ENCODE measurements at places on chromosomes 13 and 19.

DNA sequence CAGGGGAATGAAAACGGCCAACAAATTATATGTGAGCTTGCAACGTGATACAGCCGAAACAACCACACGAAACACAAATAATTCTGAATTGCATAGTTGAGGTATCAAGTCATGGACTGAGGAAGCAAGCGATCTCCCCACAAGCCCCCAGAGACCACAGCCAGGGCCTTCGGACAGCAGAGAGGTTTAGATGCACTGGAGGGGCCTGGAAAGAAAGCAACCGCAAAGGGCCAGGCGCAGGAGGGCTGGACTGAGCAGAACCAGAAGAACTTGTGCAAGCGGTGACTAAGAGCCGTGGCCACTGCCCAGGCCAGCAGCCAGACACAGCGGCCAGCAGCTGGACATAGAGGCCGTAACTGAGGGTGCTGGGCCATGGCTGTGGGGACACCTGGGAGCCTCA is 131.4 kb downstream of the TNFRSF19 start:
- DNase-seq = no peak
- H3K4me1 ChIP-seq = peaks cover 2% of the 10 kb centered on the region
- peaks cover 47% of the 10 kb centered on the region for H3K27me3 ChIP-seq
- no peak overlapping the region for H3K4me3 ChIP-seq

GRCh38 chr13:110925023-110925612 is 10.2 kb upstream of the ANKRD10 start:
- peak; percentile 74 for DNase-seq
- no peaks in the 10 kb centered on the region for H3K36me3 ChIP-seq
- H3K4me3 ChIP-seq = no peak overlapping the region
- H3K27me3 ChIP-seq = peaks cover 11% of the 10 kb centered on the region
- H3K27ac ChIP-seq = no peak overlapping the region

GRCh38 chr13:61246351-61246750 is 169.3 kb downstream of the PCDH20 start:
- H3K4me1 ChIP-seq = no peaks in the 10 kb centered on the region
- H3K36me3 ChIP-seq = no peaks in the 10 kb centered on the region
- DNase-seq = no peak
- no peak overlapping the region for H3K4me3 ChIP-seq
- H3K27ac ChIP-seq = no peak overlapping the region

DNA sequence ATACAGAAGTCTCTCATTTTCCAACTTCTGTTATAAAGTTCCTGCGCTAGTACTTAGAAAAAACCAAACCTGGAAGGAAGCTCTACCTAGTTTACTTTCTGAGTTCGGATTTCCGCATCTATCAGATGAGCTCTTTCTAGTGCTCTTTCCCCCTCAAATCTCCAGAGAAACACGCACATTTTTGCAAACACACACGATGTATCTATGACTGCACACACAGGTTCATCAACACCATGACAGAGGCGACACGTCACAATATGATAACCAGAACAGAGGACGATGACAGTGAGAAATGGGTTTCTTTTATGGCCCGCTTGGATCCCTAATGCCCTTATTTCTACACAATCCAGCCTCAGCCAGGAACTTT is 629 bp upstream of the LRRC63 start:
- no peak overlapping the region for H3K27ac ChIP-seq
- no peaks in the 10 kb centered on the region for H3K36me3 ChIP-seq
- no peak for DNase-seq
- H3K27me3 ChIP-seq = peaks cover 21% of the 10 kb centered on the region

DNA sequence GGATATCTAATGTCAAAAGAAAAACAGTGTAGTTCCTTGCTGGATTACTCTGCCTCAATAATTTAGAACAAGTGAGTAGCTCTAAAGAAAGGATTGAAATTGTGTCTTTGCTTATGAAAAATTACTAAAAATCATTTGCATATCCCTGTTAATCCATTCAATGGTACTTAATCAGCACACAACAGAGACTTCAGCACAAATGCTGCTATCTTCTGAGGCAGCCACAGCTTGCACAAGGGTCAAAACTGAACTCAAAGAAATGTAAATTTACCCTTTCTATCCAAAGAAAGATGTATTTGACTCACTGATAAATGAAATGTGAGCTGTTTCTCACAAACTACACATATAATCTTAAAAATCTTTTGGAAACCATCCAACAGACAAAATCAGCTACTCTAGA is 116.2 kb downstream of the LHFPL6 start:
- no peaks in the 10 kb centered on the region for H3K27me3 ChIP-seq
- peaks cover 19% of the 10 kb centered on the region for H3K4me1 ChIP-seq
- no peak for DNase-seq
- no peak overlapping the region for H3K27ac ChIP-seq

DNA sequence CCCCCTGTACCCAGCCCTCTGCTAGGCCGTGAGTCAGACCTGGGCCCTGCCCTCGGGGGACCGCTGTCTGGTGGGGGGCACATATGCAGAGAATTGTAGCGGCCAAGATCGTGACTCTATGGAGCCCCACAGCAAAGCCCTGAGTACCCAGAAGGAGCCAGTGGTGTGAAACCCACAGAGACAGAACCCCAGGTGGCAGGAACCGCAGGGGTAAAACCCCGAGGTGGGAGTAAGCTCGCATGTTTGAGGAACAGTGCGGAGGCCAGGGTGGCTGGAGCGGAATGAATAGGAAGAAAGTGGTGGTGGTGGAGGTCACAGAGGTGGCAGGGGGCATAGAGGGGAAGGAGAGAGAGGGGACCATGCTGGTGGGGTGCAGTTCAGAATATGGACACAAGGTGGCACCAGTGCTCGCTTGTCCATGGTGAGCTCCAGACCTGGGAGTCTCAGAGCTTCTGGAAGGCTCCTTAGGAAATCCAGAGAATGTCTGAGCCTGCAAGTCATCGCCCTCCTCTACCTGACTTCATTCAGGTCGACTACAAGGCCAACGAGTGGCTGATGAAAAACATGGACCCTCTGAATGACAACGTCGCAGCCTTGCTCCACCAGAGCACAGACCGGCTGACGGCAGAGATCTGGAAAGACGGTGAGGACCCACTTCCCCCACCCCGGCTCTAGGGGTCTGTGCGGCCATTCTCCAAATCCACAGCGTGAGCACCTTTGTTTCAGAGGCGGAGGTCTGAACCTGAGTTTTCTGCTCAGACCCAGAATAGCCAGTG is 48.9 kb downstream of the MYH14 start:
- H3K27me3 ChIP-seq = no peaks in the 10 kb centered on the region
- peak; percentile 90 for DNase-seq
- H3K4me1 ChIP-seq = no peaks in the 10 kb centered on the region
- H3K27ac ChIP-seq = no peak overlapping the region
- no peak overlapping the region for H3K4me3 ChIP-seq
- no peaks in the 10 kb centered on the region for H3K36me3 ChIP-seq

DNA sequence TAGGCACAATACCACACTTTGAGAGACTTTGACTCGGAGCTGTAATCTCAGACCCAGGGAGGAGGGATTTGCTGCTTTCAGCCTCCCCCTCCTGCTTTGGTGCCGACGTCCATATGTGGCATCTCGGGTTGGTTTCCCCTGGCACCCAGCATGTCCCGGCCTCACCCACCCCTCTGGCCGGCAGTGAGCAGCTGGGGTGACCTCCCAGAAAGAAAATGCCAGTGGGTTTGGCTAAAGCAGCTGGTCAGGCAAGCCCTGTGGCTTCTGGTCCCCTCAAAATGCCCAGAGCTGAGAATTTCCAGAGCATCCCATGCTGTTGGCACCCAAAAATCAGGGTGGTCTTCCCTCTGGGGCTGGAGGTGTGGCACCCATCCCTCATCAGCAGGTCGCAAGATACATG is 34.1 kb downstream of the INSR start:
- no peaks in the 10 kb centered on the region for H3K4me1 ChIP-seq
- no peaks in the 10 kb centered on the region for H3K36me3 ChIP-seq
- no peaks in the 10 kb centered on the region for H3K27me3 ChIP-seq
- H3K27ac ChIP-seq = no peak overlapping the region
- no peak overlapping the region for H3K4me3 ChIP-seq

DNA sequence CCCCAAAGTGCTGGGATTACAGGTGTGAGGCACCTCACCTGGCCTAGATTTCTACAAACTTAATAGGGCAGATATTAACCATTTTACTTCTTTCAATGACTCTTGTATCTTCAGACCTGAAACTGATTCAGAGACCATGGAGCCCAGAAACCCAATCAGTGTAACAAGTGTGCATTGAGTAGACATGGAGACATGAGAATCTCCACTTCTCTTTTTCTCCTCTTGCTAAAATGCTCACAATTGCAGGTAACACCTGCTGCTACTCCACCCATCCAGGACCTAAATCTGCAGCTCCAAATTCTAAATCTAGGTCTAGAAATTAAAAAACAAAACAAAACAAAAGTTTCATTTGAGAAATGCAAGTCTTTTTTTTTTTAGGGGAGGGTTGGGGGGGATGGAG is 42.2 kb upstream of the ZNF681 start:
- H3K4me3 ChIP-seq = no peak overlapping the region
- DNase-seq = no peak
- H3K36me3 ChIP-seq = peaks cover 54% of the 10 kb centered on the region
- no peaks in the 10 kb centered on the region for H3K27me3 ChIP-seq
- H3K4me1 ChIP-seq = no peaks in the 10 kb centered on the region

- no peaks in the 10 kb centered on the region for H3K36me3 ChIP-seq
- H3K27me3 ChIP-seq = peaks cover 100% of the 10 kb centered on the region
- H3K4me1 ChIP-seq = peaks cover 15% of the 10 kb centered on the region
- no peak overlapping the region for H3K4me3 ChIP-seq
Observed at GRCh38 chr13:27967736-27968315, 1.3 kb downstream of the CDX2 start.

DNA sequence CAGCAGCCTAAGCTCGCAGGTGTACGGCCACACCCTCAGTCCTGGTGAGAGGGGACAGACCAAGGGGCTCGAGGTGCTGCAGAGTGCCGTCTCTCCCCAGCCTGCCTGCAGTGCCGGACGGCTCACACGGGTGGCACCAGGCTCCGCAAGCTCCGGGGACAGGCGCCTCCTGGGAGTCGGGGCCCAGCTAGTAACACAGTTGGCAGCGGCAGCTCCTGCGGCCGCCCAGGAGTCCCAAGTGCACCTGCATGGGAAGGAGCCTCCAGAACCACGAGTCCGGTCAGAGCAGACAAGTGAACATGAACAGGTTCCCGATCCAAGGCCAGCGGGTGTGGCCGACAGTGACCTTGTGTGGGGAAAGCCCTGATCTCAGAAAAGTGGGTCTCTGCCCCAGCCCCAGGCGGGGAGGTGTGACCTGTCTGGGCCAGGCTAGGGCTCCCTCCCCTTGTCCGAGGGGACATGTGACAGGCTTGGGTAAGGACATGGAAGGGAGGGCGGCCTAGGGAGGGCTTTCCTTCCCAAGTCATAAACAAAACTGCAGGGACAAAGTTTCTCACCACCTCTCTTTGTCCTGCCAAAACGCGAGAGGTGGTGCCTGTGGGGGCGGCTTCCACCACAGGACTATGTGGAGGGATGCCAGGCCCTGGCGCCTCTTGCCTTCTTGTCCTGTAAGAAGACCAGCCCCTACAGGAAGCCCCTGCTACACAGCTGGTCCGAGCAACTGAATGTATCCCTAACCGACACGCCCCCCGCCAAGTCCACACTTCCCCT is 46.5 kb downstream of the MLLT1 start:
- no peak overlapping the region for H3K4me3 ChIP-seq
- no peak for DNase-seq
- H3K4me1 ChIP-seq = no peaks in the 10 kb centered on the region
- no peaks in the 10 kb centered on the region for H3K27me3 ChIP-seq
- H3K36me3 ChIP-seq = peaks cover 12% of the 10 kb centered on the region

DNA sequence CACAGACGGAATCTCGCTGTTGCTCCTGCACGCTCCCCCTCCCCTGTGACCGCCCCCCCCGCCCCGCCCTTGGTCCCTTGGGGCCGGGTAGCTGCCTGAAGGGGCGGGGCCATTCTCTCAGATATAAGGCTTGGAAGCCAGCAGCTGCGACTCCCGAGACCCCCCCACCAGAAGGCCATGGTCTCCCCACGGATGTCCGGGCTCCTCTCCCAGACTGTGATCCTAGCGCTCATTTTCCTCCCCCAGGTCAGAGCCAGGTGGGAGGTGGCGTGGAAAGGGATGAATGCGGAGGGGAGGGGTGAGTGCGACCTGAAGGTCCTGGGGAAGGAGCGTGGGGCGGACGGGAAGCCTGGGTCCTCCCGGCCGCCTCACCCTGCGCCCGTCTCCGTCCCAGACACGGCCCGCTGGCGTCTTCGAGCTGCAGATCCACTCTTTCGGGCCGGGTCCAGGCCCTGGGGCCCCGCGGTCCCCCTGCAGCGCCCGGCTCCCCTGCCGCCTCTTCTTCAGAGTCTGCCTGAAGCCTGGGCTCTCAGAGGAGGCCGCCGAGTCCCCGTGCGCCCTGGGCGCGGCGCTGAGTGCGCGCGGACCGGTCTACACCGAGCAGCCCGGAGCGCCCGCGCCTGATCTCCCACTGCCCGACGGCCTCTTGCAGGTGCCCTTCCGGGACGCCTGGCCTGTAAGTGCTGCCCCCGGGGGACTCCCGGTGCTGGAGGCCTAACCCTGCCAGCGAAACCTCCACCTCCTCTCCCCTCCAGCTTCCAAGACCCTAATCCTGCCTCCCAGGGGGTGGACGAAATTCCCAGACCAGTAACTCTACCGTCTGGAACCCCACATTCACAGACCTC is at the start of gene DLL3:
DLL3 (plus strand) TSS at position 150 of the 845 bp plus-strand sequence; CDS start at position 178, 28 bp downstream.
- peaks cover 45% of the 10 kb centered on the region for H3K27me3 ChIP-seq
- peak within 1 kb of the TSS; percentile 61 for H3K4me3 ChIP-seq
- H3K4me1 ChIP-seq = no peaks in the 10 kb centered on the region
- DNase-seq = peak; percentile 86
- no peaks in the 10 kb centered on the region for H3K36me3 ChIP-seq
- H3K27ac ChIP-seq = peak within 1 kb of the TSS; percentile 94

DNA sequence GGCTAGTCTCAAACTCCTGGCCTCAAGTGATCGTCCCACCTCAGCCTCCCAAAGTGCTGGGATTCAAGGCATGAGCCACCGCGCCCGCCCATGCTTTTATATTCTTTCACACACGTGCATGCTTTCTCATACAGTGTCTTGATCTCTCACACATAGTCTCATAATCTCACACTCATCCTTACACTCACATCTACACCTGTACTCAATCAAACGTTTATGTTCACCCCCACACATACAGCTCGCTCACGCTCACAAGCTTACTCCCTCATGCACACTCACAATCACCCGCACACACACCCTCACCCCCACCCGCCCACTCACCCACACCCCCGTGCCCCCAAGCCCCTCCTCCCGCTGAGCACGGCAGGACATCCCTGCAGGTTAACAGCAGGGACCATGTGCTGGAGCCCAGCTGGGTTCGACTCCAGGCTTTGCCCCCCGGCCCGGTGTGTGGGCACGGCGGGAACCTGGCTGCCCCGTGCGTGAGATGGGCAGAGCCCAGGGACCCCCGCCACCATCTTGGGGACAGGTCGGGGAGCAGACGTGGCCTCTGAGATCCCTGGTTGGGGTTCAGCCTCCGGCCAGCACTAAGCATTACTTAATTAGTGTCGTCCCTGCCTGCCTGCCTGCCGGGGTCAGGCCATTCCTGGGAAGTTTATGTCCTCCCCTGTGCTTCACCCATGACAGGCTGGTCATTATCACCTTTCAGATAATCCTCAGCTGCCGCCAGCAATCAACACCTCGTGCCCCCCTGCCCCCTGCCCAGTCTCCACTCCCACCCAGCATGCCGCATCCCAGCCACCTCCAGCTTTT is 11.4 kb downstream of the SBK2 start:
- no peak overlapping the region for H3K27ac ChIP-seq
- peak; percentile 92 for DNase-seq
- no peaks in the 10 kb centered on the region for H3K27me3 ChIP-seq
- H3K4me1 ChIP-seq = peaks cover 15% of the 10 kb centered on the region

Measured in endodermal cell (in vitro differentiated cells).